ENCODE measurements at places on chromosomes 2 and 18.
A peak's percentile ranks its signal among the peaks of the same experiment; 100 is the strongest.

DNA sequence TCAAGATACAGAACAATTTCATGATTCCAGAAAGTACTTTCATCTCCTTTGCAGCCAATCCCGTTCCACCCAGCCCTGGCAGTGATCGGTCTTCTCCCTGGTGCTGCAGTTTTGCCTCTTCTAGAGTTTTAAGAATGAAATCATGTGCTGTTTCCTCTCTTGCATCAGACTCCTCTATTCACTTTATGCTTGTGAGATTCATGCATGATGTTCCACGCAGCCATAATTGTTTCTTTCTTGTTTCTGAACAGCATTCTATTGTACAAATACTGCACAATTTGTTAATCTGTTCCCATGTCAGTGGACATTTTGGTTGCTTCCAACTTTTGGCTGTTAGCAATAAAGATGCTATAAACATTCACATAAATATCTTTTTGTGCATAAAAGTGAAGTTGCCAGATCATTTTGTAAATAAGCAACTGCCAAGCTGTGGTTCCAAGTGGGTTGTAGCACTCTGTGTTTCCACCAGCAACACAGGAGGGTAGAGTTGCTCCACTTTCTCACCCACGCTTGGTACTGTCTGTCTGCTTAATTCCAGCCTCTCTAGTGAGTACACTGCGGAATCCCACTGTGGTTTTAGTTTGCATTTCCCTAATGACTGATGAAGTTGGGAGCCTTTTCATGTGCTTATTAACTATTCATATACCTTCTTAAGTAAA lies 104.5 kb downstream of the TWIST2 start:
- DNase-seq = no peak

DNA sequence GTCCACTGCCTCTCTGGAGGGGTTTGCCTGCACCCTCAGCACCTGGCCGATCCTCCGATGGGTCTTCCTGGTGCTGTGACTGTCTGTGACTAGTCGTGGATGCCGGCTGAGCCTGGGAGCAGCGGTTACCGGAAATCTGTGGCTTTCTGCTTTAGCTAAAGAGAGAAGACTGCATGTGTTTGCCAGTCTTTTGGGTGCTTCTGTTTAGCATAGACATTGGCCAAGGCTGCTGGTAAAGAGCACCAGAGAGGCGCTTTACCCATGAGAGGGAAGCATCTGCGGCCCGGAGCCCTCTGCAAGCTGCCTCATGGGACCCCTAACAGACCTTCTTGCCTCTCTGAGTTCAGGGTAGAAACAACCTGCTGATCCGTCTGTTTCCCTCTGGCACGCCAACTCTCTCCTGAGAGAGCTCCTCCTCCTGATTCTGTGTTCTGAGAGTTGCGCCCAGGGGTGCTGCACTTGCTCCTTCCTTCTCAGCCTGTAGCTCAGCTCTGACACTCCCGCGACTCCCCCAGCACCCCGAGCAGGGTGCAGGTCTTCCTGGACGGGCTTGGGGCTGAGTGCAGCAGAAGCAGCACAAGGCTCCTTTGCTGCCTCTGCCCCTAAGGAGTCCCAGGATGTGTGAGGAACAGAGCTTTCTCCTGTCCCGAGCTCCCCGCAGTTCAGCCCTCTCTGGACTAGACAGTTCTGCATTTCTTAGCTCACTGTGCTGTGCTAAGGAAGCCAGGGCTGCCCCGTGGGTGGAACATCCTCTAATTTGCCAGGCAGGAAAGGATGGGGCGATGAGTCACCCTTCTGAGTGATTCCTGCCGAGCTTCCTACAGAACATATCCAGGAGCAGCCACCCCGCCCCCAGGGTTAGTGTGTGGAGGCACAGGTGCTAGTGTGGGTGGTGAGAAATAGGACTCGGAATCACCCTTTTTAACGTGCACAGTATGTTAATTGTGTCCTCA lies 203.2 kb downstream of the SH3RF3 start:
- DNase-seq = peak; percentile 94

DNA sequence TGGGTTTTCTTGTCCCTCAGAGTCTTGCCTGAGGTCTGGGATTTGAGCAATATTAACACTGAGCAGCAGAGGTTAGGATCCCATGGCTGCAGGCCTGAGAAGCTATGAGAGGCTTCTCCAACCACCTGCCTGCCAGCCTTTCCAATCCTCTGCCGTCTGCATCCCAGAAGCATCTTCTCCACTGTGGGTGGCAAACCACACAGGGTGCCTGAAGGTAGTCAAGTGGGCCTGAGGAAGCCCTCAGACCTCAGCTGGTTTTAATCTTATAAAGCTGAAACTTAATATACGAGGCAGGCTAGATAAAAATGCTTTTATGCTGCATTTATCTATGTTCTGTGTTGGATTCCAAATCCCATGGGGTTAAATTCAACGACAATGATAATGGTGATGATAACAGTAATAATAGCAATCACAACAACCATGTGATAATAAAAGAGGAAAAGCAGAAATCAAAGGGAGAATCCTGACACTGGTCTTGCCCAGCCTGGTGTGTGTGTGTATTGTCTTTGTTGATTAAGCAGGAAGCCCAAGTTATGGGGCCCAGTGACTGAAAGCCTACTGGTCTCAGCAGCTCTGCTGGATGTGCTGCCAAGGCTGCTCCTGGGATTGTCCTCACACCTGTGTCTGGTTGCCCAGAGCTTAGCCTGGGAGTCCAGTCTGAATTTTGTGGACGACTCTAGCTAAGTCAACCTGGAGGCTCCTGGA lies 59.7 kb upstream of the LDAH start:
- DNase-seq = no peak

GRCh38 chr2:224601923-224602322 lies 16.8 kb upstream of the CUL3 start:
- DNase-seq = no peak

DNA sequence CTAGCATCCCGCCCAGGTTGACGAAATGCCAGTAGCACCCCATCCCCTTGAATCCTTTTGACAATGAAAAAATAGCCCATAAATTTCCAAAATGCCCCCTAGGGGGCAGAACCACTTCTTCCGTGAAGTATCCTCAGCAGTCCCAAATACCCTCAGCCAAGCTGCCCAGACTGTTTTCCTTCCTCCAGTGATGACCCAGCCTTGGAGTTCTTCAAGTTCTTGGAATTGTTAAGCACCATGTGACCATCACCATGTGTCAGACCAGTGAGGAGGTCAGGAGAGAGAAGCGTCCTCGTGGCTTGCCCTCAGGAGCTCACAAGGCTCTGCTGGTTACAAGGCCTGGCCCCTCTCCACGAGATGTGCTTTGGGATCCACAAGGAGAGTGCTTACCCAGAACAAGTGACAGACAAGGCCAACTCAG lies 1.4 kb upstream of the SLC23A3 start:
- DNase-seq = peak; percentile 61

- DNase-seq = no peak
Observed at GRCh38 chr2:10164601-10165000, 42.1 kb downstream of the RRM2 start.

GRCh38 chr18:49858309-49859020 lies 45.1 kb upstream of the ACAA2 start:
- peak; percentile 69 for DNase-seq

DNA sequence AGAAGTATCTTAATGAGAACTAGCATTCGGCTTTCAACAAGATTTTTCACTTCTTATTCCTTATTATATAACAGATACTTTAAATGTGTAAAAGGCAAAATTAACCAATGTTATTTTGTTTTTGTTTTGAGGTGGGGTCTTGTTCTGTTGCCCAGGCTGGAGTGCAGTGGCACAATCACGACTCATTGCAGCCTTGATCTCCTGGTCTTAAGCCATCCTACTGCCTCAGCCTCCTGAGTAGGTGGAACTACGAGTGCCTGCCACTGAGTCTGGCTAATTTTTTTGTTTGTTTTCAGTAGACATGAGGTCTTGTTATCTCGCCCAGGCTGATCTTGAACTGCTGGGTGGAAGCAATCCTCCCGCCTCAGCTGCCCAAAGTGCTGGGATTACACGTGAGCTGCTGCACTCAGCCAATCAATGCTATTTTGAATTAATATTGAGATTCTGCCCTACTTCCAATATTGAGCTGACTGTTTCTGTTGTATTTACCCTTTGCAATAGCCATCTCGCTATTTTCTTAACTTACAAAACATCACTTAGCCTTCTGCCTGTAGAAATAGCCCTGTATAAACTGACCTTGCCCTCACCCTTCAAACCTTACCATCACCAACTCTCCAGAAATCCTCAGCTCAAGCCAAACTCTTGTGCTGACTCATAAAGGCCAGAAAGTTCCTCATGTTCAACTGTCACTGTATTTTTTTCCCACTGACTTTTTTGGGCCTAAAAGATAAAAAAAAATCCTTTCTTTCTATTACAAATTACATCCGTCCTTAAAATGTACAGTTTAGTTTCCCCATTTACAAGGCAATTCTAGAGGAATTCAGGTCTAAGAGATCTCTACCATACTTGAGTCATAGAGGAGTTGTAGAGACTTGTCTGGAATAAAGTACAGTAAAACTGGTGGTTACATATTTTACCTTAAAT lies 94.3 kb downstream of the OLA1 start:
- peak; percentile 39 for DNase-seq

DNA sequence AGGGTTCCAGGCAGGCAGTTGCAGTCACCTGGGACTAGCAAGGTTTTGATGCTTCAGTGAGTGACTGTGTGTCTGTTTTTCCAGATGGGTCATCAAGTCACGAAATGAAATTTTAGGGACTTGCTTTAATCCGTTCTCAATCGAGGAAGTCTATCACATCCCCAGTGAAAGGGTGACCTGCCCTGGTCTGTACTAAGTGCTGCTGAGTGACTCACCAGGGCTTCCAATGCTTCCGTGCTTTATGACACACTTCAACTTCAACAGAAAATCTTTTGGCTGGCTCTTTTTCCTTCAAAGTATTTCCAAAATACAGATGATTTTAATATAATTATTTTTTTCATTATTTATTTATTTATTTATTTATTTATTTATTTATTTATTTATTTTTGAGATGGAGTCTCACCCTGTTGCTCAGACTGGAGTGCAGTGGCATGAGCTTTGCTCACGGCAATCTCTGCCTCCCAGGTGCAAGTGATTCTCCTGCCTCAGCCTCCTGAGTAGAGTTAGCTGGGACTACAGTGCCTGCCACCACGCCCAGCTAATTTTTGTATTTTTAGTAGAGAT lies 18.4 kb downstream of the TFCP2L1 start:
- no peak for DNase-seq

DNA sequence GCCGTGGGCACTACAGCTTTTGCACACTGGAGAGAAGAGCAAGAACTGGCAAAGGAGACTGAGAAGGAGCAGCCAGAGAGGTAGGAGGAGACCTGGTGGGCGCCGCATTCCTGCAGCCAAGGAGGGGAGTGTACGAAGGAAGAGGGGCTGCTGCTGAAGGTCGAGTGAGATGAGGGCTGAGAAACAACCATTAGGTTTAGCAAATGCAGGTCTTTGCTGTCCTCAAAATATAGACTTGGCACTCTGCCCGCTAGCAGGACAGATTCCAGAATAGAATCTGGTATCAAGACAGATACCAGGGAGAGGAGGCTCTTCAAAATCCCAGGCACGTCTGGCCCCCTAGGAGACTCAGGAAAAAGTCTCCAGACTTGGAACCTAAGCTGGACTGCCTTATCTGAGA lies 83.0 kb downstream of the TGOLN2 start:
- no peak for DNase-seq

GRCh38 chr2:1858733-1859132 lies 114.4 kb upstream of the PXDN start:
- no peak for DNase-seq

DNA sequence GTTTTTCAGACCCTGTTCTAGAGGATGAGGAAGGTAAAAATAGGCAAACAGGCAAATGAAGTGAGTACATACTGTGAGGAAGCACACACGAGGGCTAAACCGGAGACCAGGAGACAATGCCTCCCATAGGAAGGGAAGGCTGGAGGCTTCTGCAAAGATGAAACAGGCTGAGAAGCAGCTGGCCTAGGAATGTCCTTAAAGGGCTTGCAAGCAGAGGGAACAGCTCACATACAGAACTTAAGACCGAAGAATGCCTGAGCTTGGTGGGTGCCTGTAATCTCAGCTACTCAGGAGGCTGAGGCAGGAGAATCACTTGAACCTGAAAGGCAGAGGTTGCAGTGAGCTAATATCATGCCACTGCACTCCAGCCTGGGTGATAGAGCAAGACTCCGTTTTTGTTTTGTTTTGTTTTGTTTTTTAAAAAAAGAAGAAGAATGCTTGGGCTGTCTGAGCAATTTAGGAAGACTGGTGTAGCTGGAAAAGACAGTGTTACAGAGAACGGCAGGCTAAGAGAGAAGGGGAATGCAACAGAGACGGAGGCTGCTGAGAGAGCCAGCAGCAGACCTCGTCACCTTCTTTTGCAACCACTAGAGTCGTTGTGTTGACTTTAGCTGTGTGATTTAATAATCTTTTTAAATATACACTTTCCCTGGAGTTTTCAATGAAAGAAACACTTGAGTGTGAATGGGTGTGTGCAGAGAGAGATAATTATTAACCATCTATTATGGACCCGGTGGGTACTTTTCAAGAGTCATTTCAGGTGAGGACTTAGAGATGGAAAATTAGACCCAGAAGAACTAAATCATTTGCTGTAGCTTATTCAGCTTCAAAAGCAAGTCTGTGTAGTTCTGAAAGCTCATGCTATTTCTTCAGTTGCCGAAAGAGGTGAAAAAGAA lies 232.8 kb downstream of the GALR1 start:
- DNase-seq = no peak

GRCh38 chr2:181690860-181691259 lies 10.5 kb upstream of the NEUROD1 start:
- DNase-seq = no peak

DNA sequence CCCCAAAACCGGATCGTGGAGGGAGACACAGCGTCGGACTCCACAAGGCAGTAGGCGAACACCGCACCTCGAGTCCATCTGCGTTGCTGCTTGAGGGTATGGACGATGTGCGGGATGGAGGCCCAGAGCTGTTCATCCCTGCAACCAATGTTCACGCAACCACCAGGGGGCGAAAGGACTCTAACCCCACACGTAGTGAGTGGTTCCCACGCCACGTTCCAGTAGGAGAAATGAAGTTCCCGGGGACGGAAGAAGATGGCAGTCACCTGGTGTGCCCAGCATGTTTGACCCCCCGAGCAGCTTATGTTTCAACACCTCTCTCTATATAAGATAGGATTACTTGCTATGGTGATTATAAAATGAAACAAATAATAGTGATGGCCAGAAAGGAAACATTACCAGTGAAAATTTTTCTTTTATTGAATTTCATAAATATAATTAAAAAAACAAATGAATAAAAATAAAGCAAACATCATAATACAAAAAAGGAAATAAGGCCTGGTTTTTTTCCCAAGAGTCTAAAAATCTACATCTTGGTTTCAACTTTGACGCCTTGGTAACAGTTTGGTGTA lies 184.3 kb downstream of the SH3BP4 start:
- DNase-seq = peak; percentile 63

- DNase-seq = no peak
Observed at GRCh38 chr18:45412577-45412976, 202.7 kb upstream of the SLC14A2 start.

GRCh38 chr18:48640566-48641270 lies 101.9 kb downstream of the CTIF start:
- DNase-seq = no peak

GRCh38 chr2:79820281-79820680 lies 307.4 kb downstream of the CTNNA2 start:
- no peak for DNase-seq

- DNase-seq = no peak
Observed at GRCh38 chr18:62660691-62661090, 54.6 kb upstream of the PHLPP1 start.

GRCh38 chr18:24341361-24341760 lies 56.3 kb downstream of the OSBPL1A start:
- DNase-seq = no peak

Measured in NB4 (cell line).